T-helper 2 cell (primary cell): ENCODE measurements at places on chromosomes 13 and 19.

- DNase-seq = no peak
Observed at GRCh38 chr19:1366296-1366695, 17.4 kb upstream of the NDUFS7 start.

GRCh38 chr19:39350156-39350555 lies 7.9 kb downstream of the SAMD4B start:
- DNase-seq = no peak

GRCh38 chr13:34667286-34668218 lies 274.5 kb upstream of the NBEA start:
- no peak for DNase-seq

- DNase-seq = peak; percentile 78
Observed at GRCh38 chr19:12847159-12848139, 9.1 kb downstream of the MAST1 start.

DNA sequence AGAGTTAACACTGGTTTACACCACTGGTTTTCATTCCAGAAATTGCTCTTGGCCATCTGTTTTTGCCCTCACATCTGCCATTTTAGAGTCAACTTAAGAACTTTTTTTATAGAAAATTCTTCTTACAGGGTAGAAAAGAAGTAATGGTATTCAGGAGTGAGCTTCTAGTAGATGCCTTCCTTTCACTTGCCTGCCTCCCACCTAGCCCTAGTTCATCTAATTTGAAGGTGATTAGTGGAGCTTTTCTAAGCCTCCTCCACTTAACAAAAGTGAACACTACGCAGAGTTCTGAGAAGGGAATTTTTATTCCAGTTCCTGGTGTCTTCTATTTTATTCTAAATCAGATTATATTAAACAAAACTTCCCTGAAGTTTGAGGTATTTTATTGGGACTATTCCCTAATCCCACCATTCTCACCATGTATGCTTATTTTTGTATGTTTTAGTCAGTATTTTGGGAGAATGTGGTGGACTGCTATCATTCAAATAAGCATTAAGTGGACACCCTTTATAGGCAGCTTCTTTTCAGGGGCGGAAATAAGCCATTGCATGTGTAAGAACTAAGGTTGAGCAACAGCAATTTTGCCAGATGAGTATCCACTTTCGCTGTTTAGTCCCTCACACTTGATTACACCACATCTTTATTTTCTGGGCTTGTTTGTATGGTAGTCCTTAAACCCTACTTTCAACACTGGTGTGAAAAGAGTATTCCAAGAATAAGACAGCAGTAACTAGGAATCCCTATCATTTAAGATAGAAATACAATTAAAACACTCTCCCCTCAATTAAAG lies 156.9 kb downstream of the ENOX1 start:
- DNase-seq = no peak

- no peak for DNase-seq
Observed at GRCh38 chr13:111392486-111392885, 72.0 kb downstream of the TEX29 start.
